Foreskin melanocyte (primary cell): ENCODE measurements at places on chromosomes 3 and 15.

GRCh38 chr15:78797951-78798350 lies 13.3 kb downstream of the ADAMTS7 start:
- DNase-seq: no peak

GRCh38 chr15:61184431-61184830 lies 44.7 kb downstream of the RORA start:
- DNase-seq: no peak

GRCh38 chr3:171841620-171842000 lies 1.5 kb upstream of the TMEM212 start:
- DNase-seq: no peak

GRCh38 chr15:69854001-69854400 lies 243.7 kb downstream of the TLE3 start:
- DNase-seq: no peak

- DNase-seq: no peak
These were observed 31.5 kb upstream of the ADCY5 start for GRCh38 chr3:123480428-123480827.
